ENCODE measurements at places on chromosomes 2 and 18. TPM values are rescaled to one million over a fixed set of nuclear protein-coding genes. Genes with fewer than 3 reads are reported as not detected.

DNA sequence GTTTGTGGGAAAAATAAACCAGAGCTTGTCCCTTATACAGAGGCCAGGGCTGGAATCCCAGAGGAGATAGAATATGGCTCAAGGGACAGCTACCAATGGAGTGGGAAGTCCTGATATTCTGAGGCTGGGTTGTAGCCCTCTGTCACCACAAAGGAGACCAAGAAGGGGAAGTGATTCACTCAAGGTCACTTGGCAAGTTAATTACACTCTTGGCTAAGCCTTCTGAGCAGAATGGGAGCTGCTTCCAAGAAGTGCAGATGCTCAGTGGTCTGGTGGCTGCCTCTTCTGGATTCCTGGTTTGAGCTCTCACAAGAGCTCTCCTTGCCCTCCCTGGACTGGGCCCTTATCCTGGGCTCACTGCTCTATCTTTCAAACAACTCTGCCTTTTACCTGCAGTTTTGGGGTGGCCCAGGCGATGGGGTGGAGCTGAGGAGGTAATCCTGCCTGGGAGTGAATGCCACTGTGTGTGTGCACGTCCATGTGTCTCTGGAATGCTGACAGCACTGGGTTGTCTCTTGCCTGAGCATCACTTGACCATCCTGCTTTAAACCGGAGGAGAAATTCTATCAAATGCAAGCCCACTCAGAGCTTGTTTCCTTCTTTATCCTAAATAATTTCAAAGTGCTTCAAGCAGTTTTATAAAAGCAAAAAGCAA is 168.2 kb downstream of the KCNS3 start:
- H3K4me3 ChIP-seq, result no peak overlapping the region
- H3K4me1 ChIP-seq, result peaks cover 19% of the 10 kb centered on the region
- no peaks in the 10 kb centered on the region for H3K36me3 ChIP-seq
- H3K27me3 ChIP-seq, result no peaks in the 10 kb centered on the region
- no peak for DNase-seq

DNA sequence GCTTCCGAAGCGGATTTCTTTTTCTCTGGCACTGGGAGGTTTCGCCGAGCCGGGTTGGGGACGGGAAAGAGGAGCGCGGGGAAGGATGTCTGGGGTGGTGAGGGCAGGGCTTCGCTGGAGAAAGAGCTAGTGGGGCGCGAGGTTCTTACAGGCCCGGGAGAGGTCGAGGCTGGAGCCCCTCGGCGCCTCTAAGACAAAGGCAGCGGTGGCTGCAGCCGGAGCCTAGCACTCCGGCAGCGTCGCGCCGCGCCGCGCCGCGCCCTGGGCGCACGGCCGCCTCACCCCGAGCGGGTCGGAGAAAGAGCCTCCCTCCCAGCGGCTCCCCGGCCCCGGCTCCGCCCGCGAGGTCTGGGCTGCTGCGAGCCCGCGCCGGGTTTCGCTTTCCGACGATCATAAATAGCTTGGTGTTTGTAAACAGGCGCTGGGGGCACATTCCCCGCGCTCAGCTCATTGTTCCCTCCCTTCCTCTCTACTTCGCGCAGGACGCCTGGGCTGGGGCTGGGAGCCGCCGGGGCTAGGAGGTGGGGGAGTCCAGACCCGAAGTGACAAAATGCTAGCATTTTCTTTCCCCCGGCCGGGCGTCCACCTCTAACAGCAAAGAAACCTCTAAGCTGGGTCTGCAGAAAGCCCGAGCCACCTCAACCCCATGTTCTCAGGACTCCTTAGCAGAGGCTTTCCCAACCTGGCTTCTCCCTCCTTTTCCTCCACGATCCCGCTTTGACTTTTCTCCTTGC is 813 bp upstream of the MEIS1 start:
- DNase-seq, result no peak
- H3K4me1 ChIP-seq, result peaks cover 6% of the 10 kb centered on the region
- H3K27me3 ChIP-seq, result no peaks in the 10 kb centered on the region
- peak overlapping the region; percentile 98 for H3K27ac ChIP-seq
- peak overlapping the region; percentile 72 for H3K4me3 ChIP-seq

- H3K4me1 ChIP-seq, result peaks cover 96% of the 10 kb centered on the region
- DNase-seq, result no peak
- no peaks in the 10 kb centered on the region for H3K36me3 ChIP-seq
- peak overlapping the region; percentile 37 for H3K27ac ChIP-seq
- H3K27me3 ChIP-seq, result no peaks in the 10 kb centered on the region
Observed at GRCh38 chr2:217946051-217946450, 56.7 kb downstream of the TNS1 start.

HAUS1 gene
- 20.9 TPM for total RNA-seq

ESPNL gene
- 0.74 TPM for total RNA-seq

ANO7 gene
- total RNA-seq, result 0.98 TPM

GPR45 gene
- total RNA-seq, result not detected

CELF4 gene
- total RNA-seq, result 2.2 TPM
